NCI-H1092 treated with DMSO at 0.1 percent for 48 hours (cell line): ENCODE measurements at places on chromosomes 4 and X.

- DNase-seq: no peak
Observed at GRCh38 chr4:119261986-119262385, 49.5 kb downstream of the USP53 start.

GRCh38 chrX:44784241-44784640, 59.6 kb upstream of the DUSP21 start:
- no peak for DNase-seq

- DNase-seq: no peak
Observed at GRCh38 chr4:99029852-99030251, 34.3 kb downstream of the METAP1 start.

- DNase-seq: peak; percentile 97
Observed at GRCh38 chrX:39519566-39520301, 578.0 kb downstream of the BCOR start.

GRCh38 chr4:139872274-139872673, 206.7 kb downstream of the MGST2 start:
- no peak for DNase-seq

DNA sequence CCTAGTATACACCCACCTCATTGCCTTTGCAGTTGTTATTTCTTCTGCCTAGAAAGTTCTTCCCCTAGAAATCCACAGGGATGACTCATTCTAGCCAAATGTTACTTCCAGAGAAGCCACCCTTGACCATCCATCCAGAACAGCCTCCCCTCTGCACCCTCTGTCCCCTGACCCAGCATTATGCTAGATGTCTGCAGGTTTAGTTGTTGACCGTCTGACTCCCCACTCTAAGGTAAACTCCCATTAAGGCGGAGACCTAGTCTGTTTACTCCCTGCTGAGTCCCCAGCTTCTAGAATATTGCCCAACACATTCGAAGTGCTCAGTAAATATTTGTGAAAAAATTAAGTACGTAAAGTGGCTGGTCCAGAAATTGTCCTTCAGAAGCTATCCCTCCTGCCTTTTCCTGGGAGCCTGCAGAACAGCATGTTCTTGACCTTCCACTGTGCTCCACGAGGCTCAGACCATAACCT, 11.0 kb downstream of the SRD5A3 start:
- DNase-seq: no peak

GRCh38 chr4:9762823-9763475, 18.5 kb upstream of the DRD5 start:
- peak; percentile 78 for DNase-seq

DNA sequence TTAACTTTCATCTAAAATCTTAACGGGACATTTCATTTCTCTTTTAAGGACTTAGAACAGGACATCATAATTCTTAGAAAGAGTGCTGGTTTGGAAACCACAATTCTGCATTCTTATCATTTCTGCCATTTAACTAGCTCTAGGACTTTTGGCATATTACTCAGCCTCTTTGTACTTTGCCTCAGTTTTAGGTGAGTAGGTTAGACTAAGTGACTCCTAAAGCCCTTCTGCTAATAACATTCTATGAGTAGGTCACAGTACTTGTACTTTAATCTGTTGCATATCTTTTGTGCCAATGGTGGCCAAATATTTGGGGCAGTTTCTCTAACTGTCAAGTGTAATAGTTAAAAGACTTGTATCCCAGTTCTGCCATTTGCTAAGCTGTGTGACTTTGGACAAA, 115.4 kb upstream of the NUDT6 start:
- DNase-seq: no peak
